ENCODE measurements at places on chromosomes 7 and 10.

DNA sequence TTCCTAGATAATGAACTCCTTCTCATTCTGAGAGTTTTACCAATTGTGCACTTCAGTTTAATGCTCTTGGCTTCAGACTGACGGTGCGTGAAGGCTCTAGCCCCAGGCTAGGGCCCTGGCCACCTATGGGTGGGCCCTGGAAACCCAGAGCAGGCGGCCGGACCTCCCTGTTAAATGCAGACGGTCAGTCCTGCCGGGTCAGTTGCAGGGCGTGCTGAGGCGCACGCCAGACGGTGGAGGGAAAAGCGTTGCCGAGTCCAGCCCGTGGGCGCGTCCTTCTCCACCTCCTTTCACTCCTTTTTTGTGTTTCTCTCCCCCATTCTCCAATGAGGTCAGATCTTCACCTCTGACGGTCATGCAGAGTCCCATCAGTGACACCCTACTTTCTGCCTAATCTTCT lies 2.3 kb downstream of the DPYSL4 start:
- DNase-seq: no peak

DNA sequence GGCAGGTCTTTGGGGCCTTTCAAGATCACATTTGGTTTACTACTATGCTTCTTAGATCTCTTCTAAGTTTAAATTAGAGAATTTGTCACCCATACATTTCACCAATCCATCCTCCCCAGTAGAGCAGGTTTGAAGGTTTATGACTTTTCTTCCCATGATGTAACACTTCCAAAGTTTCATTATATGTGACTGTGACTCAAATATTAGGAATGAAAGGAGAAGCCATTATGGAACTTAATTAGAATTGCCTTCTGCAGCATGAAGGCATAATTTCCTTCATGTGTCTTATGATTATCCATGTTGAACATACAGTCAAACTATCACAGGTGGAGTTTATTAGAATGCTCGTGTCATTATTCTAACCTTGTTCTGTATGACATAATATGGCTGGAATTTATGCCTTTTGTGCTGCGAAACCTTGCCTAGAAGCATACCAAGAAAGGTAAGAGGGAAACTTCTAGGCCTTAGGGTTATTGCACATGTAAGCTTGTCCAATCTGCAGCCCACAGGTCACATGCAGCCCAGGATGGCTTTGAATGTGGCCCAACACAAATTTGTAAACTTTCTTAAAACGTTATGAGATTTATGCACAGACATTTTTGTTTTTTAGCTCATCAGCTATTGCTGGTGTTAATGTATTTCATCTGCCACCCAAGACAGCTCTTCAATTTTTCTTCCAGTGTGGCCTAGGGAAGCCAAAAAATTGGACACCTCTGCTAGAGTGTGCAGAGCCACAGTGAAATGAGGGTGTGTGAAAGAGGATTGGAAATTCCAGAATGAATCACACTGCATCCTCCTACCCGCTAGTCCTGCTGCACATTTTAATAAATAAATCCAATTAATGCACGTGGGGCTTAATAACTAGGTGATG lies 133.6 kb downstream of the TMEM26 start:
- no peak for DNase-seq

DNA sequence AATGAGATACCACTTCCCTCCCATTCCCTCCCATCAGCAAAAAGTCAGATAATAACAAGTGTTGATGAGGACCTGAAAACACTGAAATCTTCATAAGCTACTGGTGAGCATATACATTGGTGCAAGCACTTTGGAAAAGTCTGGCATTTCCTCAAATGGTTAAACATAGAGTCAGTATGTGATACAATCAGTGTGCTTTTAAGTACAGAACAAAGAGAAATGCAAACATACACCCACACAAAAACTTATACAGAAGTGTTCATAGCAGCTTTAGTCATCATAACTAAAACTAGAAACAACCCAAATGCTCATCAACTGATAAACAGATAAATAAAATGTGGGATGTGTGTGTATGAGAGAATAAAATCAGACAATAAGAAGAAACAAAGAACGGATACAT lies 261.9 kb downstream of the ELMO1 start:
- DNase-seq: no peak

DNA sequence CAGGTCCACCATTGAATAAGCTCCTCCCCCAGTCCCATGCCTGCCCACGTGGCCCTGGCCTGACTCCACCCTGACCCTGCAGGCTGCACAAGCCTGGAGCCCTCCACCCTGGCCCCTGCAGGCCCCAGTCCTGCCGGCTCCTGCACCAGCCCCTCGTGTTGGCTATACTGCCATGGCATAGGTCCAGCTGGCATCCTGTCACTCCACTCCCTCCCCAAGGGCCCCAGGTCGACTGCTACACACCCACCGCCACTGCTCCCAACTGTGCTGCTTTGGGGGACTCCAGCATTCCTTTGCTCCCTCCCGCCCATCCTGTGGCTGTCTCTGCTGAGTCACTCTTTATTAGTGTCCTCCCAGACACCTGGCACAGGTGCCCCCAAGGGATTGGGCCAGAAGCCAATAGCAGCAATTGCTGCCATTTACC lies 32.4 kb upstream of the HSPA12A start:
- no peak for DNase-seq

DNA sequence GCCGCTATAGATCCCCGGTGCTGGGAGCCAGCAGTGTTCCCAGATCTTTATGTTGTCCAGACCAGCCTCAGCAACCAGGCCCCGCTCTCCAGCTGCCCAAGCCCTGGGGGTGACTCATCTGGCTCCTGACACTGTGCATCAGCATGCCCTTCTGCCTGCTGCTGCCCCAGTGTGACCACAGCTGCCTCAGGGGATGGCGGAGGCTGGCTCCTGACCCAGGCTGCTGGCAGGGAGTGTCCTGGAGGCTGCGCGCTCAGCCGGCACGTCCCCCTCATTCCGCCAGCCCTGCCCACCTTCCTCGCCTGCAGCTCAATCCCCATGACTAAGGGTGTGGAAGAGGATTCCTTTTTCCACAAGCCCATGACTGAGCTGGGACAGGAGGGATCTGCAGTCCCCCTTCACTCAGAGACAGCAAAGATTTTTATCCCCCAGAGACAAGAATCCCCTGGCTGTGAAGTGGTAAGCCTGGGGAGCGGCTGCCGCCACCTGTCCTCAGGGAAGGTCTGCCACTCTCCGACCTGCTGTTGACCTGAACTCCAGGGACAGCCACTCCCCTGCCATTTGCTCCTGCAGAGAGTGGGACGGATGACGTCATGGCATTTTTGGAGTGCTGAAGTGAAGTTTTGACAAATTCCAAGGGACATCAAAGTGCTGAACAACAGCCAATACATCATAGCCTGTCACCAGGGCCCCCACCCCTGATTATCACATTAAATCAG lies 182.8 kb upstream of the BMPER start:
- DNase-seq: no peak

- no peak for DNase-seq
These were observed 248.4 kb downstream of the WDR11 start for GRCh38 chr10:121099592-121099991.

- DNase-seq: no peak
These were observed at the start of gene CPXM2 for GRCh38 chr10:123891144-123892071. Gene CPXM2 (minus strand): TSS chr10:123891807. CDS start chr10:123891659, 148 bp downstream.

DNA sequence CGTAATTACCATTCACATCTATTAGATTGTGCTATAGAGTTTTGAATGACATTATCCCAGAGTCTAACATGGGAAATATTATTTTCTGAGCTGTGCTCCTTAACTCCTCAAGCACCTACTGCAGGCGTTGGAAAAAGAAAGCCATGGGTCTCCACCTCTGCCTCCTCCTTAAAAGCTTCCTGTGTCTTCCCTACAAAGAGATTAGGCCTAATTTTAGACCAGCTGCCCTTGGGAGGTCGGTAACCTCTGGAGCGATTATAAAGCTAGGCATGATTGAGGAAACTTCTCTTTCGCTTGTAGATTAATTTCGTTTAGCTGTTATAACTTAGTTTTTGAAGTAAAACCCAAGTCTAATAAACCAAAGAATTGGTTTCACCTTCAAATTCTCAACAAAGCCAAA lies 75.2 kb downstream of the PLXDC2 start:
- DNase-seq: no peak

DNA sequence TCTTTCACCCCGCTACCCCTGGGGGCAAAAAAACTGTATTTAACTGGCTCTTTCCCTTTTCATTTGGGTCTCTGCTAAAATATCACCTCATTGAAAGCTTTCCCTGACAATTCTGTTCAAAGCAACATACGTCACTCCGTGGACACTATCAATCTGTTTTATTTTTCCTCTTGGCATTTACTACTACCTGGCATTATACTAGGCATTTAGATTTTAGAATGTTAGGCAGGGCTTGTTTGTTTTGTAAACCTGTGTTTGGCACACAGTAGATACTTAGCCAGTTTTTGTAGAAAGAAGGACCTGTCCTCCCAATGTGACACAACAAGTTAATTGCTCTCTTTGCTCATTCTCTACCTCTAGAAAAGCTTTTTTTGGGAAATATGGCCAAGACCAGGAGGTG lies 26.5 kb upstream of the PDK4 start:
- DNase-seq: no peak

Measured in NCI-H1092 treated with DMSO at 0.1 percent for 48 hours (cell line).